ENCODE measurements at places on chromosomes 6 and 20.
A peak's percentile ranks its signal among the peaks of the same experiment; 100 is the strongest.

- DNase-seq, result no peak
These were observed 150.7 kb downstream of the DTNBP1 start for GRCh38 chr6:15512126-15512525.

GRCh38 chr6:90819483-90819882 lies 232.6 kb upstream of the MAP3K7 start:
- no peak for DNase-seq

- no peak for DNase-seq
These were observed 12.9 kb upstream of the DSP start for GRCh38 chr6:7528565-7528964.

GRCh38 chr20:51461306-51461705 lies 81.2 kb downstream of the NFATC2 start:
- DNase-seq, result no peak

- DNase-seq, result no peak
These were observed 76.7 kb downstream of the RNF182 start for GRCh38 chr6:14001329-14002012.

- peak; percentile 37 for DNase-seq
These were observed 8.2 kb downstream of the DIDO1 start for GRCh38 chr20:62918147-62918546.

DNA sequence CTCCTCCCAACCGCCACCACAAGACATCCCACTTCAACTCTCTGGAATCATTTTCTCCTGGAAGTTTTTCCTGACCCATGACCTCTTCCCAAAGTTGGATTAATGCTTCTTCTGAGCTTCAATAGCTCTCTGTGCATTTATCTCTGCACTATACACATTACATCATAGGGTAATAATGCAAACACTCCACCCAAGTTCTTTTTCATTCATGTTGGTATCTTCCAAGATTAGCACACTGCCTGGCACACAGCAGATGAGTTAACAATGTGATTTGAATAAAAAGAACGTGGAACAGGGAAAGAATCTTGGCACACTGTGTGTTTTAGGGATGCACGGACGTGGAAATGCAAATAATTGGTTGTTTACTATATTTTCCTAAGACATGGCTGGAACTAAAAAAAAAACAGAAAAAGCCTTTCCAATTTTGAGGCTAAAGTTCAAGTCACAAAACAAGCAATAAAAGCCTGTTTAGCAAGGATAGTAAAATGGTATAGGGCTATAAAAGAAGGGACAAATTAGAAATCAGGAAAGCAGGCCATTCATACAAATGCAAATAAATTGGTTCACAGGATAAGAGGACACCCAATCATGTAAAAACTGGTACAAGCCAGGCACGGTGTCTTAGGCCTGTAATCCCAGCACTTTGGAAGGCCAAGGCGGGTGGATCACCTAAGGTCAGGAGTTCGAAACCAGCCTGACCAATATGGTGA lies 1.6 kb upstream of the FAM135A start:
- DNase-seq, result no peak

GRCh38 chr6:53771785-53772624 lies 22.8 kb upstream of the LRRC1 start:
- DNase-seq, result no peak

DNA sequence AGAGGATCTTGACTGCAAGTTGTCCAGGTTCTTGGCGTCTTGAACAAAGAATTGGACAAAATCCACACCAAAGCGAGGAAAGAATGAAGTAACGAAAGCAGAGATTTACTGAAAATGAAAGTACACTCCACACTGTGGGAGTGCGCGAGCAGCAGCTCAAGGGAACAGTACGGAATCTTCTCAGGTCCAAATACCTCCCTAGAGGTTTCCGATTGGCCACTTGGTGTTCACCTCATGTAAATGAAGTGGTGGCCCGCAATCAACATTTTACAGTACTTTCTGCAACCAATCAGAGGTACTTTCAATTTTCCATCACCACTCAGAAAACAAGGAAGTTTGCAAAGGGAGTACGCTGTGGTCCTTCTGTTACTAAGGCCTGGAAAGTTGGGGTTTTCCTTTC lies 122.4 kb downstream of the PTPRK start:
- no peak for DNase-seq

DNA sequence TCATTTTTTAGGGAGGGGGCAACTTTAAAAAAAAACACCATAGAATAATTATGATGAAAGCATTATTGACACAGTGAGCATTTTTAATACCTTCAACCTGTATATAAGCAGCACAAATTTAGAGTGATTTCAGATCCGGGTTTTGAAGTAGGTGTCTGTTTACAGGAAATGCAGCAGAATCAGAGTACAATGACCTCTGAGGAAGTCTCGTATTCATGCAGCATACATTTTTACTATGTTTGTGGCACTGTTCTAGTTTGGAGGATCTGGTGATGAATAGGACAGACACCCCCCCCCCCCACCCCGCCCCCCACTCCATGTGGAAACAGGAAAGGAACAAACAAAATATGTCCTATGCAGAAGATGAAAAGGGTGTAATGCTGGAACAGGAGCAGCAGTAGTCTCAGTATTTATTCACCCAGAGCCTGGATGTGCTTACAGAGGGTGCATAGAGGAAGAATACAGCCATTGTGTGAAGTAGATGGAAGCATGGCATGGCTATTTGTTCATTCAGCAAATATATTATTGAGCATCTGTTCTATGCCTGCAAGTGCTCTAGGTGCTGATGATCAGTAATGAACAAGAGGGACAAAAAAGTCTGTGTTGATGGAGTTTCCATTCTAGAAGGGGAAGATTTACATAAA lies 19.7 kb downstream of the VAPB start:
- DNase-seq, result no peak

DNA sequence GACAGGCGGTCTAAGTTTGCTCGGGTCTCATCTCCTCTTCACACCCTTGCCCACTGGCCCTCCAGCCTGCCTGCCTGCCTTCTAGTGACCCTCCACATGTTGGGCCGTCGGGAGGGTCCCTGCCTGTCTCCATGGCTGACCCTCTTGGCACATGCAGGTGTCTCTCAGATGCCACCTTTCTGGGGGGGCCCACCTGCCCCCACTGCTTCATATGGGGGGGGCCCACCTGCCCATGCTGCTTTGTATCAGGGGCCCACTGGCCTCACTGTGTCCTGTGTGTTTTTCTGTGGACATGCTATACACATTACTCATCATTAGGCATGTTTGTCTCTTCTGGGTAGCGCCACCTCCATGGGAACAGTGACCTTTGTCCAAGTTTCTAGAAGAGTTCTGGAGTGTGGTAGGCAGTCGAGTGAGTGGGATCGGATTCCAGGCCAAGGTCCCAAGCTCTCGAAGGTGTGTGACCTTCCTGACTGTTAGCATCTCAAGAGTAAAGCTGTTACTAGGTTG lies 40.4 kb upstream of the KIF25 start:
- no peak for DNase-seq

GRCh38 chr20:45008521-45009049 lies 42.3 kb downstream of the STK4 start:
- no peak for DNase-seq

DNA sequence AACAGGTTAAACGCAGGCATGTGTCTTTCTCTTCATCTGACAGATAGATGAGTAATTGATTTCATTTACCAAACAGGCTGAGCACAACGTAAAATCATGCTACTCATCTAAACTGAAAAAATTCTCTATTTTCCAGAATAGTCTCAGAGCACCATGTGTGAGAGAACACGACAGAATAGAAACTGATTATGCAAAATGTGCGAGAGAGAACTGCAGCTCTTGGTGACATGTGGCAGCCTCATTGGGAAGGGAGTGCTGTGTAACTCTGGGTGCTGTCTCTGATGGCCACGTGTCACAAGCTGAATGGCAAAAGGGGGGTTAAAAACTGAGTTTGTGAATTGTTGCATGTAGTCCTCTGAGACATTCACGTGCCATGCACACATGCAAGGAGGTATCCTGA lies 143.7 kb upstream of the ATXN1 start:
- no peak for DNase-seq

- no peak for DNase-seq
These were observed 119.4 kb downstream of the SASH1 start for GRCh38 chr6:148461986-148462577.

DNA sequence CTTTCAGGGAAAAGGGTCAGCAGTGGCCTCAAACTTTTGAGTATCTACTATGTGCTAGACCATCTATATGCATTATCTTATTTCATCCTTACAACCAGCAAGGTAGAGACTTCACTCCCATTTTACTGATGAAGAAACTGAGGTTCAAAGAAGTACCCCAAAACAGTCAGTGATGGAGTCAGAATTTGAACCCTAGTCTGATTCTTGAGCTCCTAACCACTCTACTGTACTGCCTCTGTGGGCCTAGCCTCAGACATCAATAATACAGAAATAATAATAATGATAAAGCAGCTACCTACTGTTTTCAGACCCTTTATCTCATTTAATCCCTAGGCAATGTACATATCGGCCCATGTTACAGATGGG lies 8.4 kb downstream of the ADA start:
- no peak for DNase-seq

DNA sequence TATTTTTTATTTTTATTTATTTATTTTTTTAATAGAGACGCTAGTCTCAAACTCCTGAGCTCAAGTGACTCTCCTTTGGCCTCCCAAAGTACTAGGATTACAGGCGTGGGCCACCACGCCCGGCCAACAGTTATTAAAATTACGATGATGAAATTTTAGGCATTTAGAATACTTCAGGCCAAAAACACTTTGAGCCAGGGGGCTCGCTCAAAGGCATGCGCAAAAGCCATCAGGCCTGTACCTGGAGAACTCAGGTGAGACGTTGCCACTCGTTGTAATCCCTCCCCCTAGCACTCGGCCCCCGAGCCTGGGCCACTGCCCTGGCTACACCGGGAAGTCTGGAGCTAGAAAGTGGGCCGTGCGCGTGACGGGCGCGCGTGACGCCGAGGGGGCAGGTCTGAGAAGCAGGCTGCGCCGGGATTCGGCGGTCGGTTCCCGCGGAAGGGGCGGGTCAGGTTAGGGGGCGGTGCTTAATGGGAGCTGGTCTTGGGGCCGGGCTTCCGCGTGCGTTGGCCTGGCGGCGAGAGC lies 337 bp upstream of the CBFA2T2 start:
- DNase-seq, result peak; percentile 99
